ENCODE measurements at places on chromosomes 1 and 21.
A peak's percentile ranks its signal among the peaks of the same experiment; 100 is the strongest.

DNA sequence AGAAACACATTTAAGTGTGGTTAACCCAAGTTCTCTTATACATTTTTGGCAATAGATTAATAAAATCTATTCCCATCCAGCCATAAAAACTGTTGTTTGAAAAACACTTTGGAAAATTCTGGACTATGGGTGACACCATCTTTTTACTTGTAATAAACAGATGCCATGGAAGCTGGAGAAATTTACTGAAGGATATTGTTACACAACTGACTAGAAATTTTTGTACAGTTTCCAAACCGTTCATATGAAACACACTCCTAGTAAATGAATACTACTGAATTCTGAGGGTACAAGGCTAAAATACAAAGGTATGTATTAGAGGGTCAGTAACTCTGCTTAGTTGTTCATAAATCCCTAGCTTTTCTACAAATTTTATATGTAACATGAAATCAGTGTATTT, 48.7 kb downstream of the TRIM33 start:
- peak; percentile 29 for DNase-seq

GRCh38 chr1:98058676-98059075, 137.8 kb upstream of the DPYD start:
- no peak for DNase-seq

- DNase-seq = peak; percentile 89
Observed at GRCh38 chr1:59692591-59692990, 122.2 kb upstream of the HOOK1 start.

GRCh38 chr1:55879346-55879745, 664.2 kb upstream of the USP24 start:
- no peak for DNase-seq

- peak; percentile 94 for DNase-seq
Observed at GRCh38 chr21:15064576-15065391, at the start of gene NRIP1. Gene NRIP1, minus strand, starts transcription at chr21:15065000. Its CDS starts 96,808 bp downstream, at chr21:14968192.

DNA sequence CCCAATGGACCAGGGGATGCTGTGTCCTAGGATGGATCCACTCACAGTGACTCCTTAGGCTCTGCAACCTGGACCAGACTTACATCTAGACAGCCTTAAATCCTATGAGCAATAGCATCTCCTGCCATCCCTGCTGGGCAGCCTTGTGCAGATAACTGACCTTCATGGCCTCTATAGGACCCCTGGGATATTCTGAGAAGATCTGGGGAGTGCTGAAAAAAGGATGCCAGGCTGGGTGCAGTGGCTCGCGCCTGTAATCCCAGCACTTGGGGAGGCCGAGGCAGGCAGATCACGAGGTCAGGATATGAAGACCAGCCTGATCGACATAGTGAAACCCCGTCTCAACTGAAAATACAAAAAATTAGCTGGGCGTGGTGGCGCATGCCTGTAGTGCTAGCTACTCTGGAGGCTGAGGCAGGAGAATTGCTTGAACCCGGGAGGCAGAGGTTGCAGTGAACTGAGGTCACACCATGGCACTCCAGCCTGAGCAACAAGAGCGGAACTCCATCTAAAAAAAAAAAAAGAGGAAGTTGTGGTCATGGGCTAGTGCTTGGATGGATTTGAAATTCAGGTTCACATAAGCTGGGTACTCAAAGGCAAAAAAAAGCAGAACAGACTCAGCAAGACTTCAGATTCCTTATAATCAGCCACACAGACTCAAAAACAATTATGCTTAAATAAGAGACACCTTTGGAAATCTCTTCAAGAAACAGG, 10.9 kb upstream of the SH2D1B start:
- no peak for DNase-seq

DNA sequence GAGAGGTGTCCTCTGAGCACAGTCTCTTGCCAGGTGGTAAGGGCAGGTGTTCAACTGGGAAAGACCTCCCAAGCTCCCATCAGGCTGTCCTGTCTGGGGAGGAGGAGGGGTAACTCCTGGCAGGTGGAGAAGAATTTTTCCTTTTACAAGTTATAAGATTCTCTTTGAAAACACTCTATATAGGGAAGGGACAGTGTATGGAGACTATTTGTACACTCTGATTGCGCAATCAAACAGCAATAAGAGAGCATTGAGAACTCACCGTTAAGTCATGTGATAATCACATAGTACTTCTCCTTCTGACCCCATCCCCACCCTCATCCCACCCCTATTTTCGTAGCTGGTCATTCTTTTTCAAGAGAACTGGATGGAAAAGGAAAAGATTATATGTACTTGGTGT, 179.3 kb upstream of the ZNF644 start:
- no peak for DNase-seq

DNA sequence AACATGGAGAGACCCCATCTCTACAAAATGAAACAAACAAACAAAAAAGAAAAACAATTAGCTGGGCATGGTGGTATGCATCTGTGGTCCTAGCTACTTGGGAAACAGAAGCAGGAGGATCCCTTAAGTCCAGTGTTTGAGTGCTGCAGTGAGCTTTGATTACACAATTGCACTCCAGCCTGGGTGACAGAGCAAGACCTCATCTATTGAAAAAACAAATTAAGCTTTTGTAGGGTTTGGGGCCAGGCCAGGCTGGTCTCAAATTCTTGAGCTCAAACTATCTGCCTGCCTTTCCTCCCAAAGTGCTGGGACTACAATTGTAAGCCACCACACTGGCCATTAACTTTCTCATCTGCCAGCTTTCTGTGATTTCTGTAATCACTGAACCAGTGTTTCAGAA, 27.2 kb downstream of the NIPAL3 start:
- DNase-seq = peak; percentile 46

GRCh38 chr1:21620496-21620895, 48.7 kb downstream of the RAP1GAP start:
- no peak for DNase-seq

- DNase-seq = no peak
Observed at GRCh38 chr1:81392526-81393226, 408.1 kb upstream of the ADGRL2 start.

- DNase-seq = no peak
Observed at GRCh38 chr1:218374401-218375353, 29.5 kb downstream of the TGFB2 start.

DNA sequence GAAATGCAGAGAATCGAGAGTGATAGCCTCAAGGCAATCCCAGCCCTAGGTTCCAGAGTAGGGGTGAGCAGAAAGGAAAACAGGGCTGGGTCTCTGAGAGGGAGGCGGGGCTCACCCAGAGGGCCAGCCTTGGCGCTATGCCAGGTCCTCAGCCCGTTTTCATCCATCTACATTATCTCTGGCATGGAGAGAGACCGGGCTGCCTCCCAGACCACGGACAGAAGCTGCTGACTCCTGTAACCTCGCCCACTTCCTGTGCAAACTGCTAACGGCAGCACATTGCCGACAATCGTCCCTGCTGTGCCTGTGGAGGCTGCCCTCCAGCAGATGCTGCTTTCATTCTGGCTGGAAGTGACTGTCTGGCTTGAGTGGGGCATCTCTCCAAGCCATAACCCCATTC, 569.1 kb downstream of the NPHP4 start:
- no peak for DNase-seq

DNA sequence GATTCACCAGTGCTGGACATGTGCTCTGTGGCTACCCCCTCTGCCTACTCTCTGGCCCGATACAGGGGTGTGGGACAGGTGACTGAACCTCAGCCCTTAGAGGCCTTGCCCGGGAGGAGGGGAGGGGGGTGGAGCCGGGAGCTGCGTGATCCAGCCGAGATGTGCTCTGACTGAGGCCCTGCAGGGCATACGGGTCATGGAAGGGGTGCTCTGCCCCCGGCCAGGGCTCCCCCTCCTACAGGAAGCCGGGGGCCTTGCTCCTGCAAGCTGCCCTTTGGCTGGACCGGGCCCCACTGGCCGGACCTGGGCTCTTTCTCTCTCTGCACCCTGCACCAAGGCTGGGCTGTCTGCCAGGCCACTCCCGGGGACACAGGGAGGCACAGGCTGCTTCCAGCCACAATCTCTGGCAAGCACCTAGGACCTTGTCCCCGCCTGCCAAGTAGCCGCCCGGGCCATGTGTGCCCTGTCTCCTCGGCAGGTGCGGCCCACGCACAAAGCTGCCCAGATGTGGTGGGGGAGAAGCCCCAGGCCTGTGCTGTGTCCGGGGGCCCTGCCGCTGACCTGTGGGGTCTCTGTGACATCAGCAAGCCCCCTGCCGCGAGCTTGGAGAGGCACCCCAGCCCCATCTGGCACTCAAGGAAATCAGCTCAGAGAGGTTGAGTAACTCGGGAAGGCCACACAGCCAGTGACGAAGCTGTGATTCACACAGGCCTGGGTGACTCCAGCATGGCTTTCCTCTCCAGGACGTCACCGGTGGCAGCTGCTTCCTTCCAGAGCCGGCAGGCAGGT, 1.5 kb downstream of the SCNN1D start:
- DNase-seq = no peak

DNA sequence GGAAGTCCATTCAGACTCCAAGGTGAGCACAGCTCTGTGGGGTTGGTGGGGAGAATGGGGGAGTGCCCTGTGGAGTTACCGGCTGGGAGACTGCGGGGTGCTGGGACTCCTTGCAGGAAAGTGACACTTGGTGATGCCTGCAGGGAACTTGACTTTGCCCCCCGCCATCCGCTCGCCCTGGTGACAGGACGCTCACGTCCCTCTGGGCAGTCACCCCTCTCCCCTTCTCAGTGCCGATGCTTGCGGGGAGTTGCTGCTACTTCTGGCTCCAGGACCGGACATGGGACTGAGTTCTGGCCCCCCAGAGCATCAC, 209.5 kb upstream of the C1orf174 start:
- DNase-seq = no peak

DNA sequence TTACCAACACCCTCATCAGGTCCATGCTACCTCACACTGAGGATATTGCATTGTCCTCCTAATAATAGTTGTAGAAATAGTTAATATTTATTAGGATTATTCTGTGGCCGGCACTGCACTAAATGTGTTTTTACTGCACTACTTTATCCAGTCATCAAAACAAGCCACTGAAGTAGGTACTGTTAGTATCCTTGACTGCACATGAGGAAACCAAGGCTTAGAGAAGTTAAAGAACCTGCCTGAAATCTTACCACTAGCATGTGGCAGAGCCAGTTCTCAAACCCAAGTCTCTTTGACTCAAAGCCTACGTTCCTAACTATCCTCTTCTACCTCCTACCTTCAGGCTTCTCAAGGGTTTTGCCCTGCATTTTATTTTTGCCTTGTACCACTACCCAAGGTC, 30.9 kb downstream of the FMO1 start:
- DNase-seq = no peak

GRCh38 chr1:86695400-86695799, 9.0 kb upstream of the SH3GLB1 start:
- DNase-seq = no peak

- no peak for DNase-seq
Observed at GRCh38 chr1:174174461-174175329, 15.4 kb downstream of the RABGAP1L start.

DNA sequence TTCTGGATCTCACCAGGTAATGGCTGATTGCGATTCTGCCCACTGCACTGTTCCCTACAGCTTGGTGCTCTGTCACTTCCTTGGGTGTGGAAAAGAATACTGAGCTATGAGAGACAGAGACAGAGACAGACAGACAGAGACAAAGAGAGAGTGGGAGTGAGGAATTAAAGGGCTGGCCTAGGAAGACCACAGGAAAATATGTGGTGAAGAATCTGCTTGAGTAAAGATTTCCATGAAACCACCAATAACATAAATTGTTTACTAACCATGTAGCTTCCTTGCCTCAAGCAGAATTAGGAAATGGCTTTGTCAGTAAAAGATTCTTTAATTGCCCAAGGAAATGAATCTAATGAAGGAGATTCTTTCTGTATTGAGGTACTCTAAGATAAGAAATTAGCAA, 54.4 kb downstream of the MPZL1 start:
- DNase-seq = no peak

DNA sequence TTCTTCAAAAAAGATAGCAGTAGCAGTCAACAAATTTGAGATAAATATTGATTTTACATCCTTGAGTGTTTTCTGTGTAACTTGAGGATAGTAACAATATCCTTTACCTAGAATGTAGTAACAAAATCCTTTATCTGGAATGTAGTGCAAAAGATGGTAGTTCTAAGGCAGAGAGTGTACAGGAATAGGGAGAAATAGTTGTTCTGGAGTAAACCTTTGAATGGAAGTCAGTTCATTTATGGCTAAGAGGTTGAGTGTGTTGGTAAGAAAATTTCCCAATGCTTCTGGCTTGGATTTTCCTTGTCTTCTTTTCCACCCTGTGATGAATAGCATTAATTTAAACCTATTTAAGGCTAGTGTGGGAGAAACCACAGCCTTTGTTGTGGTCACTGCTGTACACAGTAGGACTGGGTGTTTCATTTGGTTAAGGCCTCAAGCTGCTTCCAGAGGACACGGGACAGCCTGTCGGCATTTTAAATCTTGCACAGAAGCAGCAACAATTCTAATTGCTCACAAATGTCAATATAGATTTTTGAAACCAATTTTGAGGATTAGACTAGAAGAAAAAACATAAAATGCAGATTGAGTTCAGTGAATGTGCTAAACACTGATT, 11.3 kb downstream of the NFIA start:
- peak; percentile 54 for DNase-seq
